ENCODE measurements at places on chromosomes 16 and 17.

- no peak for DNase-seq
Measured at GRCh38 chr17:78684026-78684425, 98.0 kb downstream of the CYTH1 start.

- no peak for DNase-seq
Measured at GRCh38 chr16:54447576-54448440, 161.2 kb upstream of the IRX3 start.

DNA sequence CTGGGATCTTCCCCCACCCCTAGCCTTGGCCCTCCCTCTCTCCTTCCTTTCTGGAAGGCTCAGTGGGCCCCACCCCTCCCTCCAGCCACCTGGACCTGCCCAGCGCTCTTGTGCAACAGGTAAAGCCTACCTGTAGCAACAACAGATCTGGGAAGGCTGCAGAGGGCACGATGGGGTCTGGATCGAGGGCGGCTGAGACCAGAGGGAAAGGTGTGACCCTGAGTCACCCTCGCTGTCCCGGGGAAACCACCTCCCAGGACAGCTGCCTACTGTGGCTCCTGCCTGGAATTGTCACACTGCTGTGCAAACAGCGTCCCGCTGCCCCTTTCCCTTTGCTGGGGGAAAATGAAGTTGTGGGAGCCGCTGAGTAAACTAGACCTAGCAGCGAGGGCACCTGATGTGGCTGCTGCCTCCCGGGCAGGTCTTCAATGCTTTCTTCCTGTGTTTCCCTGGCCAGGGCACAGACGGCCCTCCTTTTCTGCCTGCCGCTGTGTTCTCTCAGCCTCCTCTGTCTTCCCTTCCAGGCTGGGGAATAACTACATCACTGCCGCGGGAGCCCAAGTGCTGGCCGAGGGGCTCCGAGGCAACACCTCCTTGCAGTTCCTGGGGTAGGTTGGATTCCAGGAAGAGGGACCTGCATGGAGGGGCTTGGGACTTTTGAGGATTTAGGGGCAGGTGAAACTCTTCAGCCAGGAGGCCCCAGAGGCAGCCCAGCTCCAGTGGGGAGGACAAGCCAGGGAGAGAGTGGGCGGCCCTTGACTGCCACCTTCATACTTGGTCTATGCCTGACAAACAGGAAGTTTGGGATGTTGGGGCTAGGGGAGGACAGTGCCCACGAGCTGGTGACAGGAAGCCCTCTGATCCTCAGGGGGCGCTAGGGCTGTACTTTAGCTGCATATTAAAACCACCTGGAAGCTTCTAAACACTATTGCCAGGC is 22.2 kb upstream of the CYLD start:
- no peak for DNase-seq

DNA sequence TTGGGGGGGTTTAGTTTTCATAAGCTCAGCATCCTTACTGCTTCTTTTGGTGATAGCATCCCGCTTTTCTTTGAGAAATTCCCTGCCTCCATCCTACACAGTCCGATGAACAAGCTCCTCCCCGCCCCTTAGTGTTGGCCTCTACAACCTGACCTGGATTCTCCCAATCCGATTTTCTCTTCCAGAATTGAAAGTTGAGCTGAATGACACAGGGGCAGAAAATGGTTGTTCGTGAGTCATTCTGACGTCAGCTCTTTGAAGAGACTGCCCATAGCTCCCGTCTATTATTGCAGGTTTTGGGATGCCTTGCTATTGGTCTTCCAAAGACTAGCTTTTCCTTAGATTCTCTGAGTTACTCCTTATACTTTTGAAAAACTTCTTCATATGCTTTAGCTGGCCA is 279.7 kb downstream of the SLC39A11 start:
- DNase-seq: no peak

DNA sequence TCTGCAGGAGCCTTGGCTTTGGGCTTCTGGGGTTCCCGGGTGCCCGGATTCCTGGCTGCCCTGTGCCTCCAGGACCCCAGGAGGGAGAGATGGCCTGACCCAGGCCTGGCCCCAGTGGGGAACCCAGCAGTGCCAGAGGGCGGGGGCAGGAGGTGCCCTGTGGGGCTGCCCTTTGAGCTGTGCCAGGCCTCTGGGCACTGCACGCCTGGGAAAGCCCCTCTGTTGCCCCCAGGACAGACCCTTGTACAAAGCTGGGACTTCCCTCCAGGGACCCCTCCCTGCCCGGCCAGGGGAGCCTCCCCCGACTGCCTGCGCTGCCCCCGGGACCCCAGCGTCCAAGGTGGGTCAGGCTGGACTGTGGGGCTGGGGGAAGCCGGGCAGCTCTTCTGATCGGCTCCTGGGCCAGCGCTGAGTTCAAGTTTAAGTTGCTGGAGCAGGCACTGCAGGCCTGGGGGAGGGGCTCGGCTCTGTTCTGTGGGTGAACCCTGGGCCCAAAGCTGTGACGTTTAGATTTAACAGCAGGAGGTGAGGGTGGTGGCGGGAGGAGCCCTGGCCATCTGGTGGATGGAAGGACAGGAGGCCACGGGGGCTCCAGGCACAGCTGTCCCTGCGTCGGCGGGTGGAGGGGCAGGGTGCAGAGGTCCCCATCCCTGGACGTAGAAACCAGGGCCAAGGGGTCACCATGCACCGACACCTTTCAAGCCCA is 27.6 kb upstream of the C1QTNF8 start:
- DNase-seq: no peak

GRCh38 chr16:6643080-6643686 is 689.5 kb upstream of the RBFOX1 start:
- peak; percentile 12 for DNase-seq

GRCh38 chr16:75733305-75734211 is 7.3 kb upstream of the CPHXL start:
- no peak for DNase-seq

DNA sequence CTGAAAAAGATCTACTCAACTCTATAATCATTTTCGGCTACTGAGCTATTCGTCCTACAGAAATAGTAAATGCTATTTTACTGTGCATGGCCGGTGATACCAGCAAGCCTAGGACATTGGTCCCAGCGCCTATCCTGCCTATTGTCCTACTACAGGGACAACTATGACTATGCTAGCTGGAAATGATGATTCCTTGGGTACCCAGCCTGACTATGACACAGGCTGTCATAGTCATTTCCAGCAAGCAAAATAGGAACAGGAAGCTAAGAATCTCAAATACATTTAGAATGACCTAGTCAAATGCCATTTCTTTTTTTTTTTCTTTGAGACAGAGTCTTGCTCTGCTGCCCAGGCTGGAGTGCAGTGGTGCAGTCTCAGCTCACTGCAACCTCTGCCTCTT is 33.7 kb upstream of the HSBP1 start:
- no peak for DNase-seq

- no peak for DNase-seq
Measured at GRCh38 chr16:1979271-1980029, 1.8 kb downstream of the NOXO1 start.

DNA sequence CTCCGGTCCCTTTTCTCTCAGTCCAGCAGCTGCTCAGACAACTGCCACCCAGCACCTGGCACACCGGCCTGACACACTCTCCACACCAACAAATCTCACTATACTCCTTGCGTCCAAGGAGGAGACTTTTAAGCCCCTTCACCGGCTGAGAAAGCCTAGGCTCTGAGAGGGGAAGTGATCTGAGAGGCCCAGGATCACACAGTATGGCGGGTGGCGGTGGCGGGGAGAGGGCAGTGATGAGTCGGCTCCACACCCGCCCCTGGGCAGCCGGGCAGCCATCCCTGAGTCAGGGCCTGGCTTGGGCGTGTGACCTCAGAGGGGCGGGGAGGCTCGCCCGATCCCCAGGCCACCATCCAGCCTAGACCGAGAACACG is 569 bp downstream of the FLII start:
- DNase-seq: no peak

DNA sequence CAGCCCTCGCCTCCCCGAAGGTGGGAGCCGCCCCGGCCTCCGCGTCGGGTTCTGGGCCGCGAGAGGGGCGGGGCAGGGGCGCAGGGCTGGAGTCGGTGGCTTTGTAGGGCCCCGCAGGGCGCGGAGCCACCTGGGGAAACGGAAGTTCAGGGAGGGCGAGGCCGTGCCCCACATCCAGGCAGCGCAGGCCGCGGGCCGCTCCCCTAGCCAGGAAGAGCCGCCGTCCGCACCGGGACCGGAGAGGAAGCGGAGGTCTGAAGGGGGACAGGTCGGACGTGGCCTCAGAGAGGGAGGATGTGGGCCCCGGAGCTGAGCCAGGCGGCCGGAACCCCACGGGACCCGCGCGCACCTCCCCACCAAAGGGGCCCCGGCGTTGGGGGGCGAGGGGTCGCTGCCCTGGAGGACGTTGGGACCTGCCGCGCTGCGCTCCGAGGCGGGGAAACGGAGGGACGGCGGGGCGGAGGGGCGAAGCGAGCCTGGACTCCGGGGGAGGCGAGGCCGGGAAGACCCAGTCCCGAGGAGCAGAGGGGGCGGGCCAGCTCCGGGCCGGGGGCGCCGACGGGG is 482 bp upstream of the SLC16A3 start:
- DNase-seq: no peak

DNA sequence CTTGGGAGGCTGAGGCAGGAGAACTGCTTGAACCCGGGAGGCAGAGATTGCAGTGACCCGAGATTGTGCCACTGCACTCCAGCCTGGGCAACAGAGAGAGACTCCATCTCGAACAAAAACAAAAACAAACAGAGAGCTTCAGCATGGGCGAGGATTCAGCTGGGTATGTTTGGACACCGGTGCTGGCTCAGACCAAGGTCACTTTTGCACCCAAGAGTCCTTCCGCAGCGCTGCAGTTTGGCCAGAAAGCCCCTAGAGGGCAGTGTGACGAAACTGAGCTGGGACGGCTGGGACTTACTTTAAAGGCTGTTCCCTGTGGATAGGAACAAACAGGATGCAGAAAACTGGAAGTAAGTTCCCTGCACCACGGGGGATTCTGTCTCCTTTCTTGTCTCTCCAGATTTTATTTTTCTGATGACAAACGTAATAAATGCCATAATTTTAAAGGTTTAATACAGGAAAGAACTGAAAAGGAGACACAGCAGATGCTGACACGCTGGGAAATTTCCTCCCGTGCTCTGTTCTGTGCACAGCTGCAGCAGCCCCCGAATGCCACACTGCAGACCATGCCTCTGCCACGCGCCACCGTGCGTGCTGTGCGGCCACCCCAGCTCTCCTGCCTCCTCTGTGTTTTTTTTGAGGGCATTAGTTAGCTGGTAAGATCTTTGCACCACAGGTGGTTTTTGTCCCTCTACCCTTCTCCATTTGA is 25.2 kb upstream of the USP36 start:
- peak; percentile 65 for DNase-seq

DNA sequence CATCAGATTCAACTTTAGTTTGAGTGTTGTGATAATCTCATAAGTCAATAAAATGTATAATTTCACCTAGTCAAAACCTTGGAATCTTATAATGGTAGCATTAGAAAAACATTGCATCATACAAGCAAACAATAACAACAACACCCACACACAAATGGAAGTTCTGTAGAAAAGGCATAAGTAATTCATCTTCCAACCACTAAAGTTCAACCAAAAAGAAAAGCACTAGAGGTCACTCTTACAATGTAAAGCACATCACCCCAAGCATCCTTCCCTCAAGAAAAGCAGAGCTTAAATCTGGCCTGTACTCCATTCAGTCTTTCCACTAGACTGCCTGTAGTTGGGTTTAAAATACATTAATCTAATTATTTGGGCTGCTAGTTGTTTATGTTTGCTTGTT is 1.8 kb downstream of the CNTNAP4 start:
- no peak for DNase-seq

- DNase-seq: no peak
Measured at GRCh38 chr17:79844869-79845600, 5.8 kb upstream of the CBX4 start.

- DNase-seq: no peak
Measured at GRCh38 chr17:10208604-10209193, 10.3 kb upstream of the GAS7 start.

DNA sequence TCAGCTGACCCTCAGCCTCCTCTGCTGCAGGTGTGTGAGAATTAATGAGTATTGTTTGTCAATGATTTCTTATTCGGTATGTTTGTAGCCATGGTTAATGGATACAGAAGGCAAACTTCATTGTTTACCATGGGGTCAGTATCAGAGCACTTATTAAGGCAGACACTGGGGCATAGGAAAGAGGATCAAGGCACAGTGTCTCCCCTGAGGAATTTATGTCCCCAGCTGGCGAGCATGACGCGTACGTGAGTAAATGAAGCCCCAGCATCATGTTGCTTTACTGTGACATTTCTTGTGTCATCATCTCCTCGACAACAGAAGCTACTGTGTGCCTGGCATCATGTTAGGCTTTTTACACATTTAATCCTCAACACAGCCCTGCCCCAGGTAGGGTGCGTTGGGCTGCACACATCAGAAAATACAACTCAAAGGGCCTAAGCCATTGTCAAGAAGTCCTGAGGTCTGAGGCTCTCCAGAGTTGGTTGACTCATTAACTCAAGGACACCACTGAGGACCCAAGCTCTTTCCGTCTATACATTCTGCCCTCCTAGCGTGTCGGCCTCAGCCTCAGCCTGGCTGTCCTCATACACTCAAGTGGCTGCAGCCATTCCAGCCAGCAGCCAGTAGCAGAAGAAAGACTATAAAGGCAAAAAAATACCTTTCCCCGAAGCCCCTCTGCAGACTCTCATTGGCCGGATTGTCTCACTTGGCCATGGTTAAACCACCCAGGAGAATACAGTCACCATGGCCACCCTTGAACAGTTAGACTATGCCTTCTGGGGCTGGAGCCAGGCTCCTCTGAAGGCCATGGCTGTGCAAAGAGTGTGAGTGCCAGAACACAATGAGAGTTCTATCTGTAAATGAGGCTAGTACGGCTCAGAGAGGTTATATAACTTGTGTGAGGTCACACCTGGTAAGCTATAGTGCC is 13.9 kb upstream of the ZCCHC14 start:
- no peak for DNase-seq

GRCh38 chr17:19812407-19812806 is 55.3 kb downstream of the ULK2 start:
- no peak for DNase-seq

DNA sequence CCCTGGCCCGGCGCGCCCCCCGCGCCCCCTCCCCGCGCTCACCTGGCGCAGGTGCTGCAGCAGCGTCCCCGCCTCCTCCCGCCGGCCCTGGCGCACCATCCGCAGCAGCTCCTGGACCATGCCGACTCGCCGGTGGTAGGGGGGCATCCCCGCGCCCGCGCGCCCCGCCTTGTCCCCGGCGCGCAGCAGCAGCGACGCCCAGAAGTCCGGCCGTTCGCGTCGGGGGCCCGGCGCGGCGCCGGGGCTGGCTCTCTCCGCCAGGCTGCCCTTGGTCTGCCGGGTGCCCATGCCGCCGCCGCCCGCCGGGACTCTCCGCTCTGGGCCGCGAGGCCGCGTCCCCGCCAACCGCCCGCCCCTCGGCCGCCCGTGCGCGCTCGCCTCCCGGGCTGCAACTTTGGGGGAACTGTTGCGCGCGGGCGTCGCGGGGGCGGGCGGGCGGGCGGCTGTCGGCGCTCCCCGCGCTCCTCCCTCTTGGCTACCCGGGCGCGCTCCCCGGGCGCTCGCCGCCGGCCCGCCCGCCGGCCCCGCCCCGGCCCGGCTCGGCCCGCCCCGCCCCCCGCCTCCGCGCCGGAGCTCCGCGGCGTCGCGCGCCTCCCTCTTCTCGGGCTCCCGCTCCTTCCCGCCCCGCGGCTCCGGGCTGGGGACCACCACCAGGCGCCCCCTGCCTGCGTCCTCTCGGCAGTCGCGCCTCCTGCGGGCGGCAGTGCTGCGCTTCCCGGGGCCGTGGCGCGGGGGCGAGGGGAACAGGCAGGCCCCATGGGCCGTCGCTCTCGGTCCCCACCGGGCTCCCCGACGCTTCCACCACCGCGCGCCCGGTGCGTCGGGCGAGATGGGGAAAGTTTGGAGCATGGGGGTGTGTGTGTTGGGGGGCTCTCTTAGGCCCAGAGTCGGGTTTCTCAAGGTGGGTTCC is at the start of gene LRRC75A:
TSS of gene LRRC75A (minus strand) at position 491 of the 910 bp plus-strand sequence. CDS start at position 288, 203 bp downstream.
- DNase-seq: no peak
